ENCODE measurements at places on chromosomes 12 and 14.

DNA sequence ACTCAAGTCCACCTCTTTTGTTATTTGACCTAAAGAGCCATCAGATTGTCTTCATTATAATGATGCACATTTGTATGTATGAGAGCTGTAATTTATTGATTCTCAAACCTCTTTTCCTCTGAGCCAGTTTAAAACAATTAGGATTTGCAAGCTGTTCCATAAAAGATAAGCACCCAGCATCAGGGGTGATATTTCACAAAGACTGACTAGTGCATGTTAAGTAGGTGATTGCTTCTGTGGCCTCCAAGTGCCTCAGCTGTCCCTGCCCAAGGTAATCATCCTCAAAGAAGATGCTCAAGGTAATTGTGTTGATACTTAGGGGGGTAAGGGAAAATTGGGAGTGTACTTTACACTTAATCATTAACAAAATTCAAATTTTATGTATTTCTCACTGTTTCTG, 18.2 kb downstream of the CEP128 start:
- no peak for DNase-seq

DNA sequence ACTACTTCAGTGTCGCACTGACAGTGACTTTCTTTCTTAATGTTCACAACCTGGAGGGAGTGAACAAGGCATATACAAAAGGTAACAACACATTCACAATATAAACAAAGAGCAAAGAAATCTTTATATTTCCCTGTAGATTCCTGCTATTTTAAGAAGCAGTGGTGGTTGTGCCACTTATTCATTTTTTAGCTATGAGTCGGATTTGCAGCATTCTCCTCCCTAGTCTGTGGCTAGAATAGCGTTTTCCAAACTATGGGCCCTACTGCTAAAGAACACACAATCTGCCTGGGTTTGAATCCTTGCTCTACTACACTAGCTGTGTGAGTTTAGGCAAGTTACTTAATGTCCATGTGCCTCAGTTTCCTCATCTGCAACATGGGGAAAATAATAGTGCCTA, 18.6 kb upstream of the MDM1 start:
- no peak for DNase-seq

- DNase-seq, result peak; percentile 19
Observed at GRCh38 chr12:10771132-10771733, 31.2 kb downstream of the TAS2R7 start.

DNA sequence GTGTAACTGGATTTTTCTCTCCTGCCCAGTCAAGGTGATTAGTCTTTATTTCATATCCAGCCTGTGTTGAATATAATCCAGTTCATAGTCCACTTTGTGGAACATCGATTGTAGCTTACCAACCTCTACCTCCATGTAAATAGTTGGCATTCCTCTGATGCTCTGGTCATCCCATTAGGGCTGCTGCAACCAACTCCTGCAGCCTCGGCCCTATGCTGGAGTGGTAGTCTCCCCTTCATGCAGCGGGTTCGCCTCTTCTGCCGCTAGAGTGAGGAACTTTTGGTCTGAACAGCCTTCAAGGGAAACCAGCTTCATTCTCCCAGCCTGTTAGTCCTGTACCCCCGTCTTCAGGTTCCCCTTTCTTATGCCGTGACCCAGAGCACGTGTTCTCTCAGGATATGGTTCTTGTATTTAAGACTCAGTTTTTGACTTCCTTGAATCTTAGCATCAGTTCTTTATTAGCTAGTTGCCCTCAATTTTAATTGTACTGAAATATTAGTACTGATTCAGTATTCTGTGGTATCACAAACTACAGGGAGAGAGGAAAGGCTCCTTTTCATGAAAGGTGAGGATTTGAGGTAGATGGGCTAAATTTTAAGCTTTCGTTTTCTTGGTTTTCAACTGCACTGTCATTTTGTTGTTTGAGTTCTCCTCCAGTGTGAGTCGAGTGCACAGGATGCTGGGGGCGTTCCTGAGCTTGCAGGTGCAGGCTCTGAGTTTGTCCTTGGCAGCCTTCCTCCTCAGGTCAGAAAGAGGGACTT, 33.2 kb downstream of the ZNF664 start:
- no peak for DNase-seq

DNA sequence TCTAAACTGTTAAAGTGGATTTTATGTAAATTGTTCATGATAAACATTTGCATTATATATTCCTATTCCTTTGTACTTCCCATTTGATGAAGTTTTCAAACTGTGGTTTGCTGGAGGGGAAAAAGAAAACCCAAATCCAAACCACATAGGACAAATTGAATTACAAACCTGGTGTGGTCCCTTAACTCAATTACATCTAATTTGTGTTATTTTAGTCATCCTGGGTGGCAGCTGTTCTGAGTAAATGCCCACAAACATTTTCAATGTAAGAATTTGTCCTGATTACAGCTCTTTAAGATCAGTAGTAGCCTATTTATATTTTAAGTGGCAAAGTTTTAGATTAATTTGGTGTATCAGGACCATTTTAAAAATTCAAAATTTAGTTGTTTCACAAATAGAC, 153.9 kb downstream of the RAD51B start:
- no peak for DNase-seq

- no peak for DNase-seq
Observed at GRCh38 chr12:49750027-49750995, 9.0 kb downstream of the TMBIM6 start.

DNA sequence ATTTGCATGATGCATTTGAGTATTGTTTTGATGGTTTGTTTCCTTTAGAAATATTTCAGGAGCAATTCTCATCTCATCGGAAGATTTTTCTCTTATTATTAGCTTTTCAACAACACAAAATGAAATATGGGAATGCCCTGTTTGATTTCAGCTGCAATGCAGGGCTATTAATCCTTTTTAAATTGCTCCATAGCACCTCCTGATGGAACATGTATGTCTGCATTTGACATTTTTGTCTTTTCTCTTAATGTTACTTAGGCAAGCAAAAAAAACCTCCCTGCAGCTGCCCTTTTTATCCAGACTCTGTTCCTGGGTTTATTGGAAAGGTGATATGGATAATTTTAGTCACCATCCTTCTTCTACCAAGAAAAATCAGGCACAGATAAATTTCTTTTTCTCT, 895.8 kb downstream of the RPS29 start:
- DNase-seq, result peak; percentile 1

GRCh38 chr12:52464897-52465296, 8.7 kb downstream of the KRT6C start:
- no peak for DNase-seq

- DNase-seq, result no peak
Observed at GRCh38 chr12:92233346-92234015, 87.8 kb upstream of the BTG1 start.

DNA sequence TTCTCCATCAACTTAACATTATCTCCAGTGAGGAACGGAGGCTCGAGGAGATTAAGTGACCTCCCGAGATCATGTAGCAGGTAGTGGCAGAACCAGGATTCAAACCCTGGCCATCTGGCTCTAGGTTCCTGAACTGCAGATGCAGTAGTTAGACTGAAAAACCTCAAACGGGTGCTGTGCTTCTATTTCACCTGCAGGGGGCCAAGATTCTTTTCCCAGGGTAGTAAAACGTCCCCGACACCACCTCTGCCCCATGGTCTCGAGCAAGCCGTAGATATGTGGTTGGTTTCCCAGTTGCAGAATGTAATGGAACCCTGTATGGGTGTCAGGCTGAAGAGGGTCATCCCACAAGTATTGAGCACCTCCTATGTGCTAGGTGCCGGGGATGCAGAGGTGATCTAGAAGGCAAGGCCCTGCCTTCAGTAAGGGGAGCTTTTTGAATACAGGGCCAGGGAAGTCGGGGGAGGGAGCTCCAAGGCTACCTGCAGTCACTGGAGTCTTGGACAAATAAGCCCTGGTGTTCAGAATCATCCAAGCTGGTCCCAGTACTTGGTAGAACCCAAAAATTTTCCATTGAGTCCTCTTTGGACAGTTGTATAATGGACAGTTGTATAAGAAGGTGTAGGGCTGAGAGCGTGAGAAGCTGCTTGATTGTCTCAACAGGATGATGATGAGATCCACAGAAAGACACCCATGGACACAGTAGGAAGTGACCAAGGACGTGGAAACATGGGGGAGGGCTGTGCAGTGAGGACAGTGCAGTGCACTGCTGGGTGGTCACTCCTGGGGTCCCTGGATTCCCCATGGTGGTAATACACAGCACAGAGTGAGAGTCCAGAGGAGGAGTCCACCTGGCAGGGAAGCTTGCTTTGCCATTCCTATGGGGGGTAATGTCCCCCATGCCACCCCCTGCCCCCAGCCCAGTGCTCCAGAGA, 197.2 kb downstream of the CHST11 start:
- DNase-seq, result no peak

DNA sequence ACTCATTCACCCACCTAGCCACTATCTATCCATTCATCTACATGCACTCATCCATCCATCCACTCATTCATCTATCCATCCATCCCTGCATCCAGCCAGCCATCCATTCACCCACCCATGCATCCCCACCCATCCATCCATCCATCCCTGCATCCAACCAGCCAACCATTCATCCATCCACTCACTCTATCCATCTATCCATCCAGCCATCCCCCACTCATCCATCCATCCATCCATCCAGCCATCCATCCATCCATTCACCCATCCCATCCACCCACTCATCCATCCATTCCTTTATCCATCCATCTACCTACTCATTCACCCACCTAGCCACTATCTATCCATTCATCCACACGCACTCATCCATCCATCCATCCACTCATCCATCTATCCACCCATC, 73.1 kb downstream of the NOC4L start:
- DNase-seq, result no peak

DNA sequence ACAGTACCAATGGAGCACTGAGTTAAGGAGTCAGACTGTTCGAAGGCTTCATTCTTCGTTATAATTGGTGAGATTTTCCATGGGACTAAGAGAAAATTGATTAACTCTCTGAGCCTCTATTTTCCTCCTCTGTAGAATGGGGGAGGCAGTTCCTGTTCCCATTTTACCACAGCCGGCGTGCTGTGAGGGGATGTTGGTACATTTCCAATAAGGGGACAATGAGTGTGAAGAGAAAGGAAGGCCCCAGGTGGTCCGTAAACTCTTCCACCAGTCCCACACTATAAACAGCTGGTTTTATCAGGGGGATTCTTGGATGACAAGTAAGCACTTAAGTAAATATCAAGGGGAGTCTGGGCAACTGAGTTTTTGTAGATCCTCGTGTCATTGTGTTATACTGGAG, 109.9 kb downstream of the DAD1 start:
- no peak for DNase-seq

DNA sequence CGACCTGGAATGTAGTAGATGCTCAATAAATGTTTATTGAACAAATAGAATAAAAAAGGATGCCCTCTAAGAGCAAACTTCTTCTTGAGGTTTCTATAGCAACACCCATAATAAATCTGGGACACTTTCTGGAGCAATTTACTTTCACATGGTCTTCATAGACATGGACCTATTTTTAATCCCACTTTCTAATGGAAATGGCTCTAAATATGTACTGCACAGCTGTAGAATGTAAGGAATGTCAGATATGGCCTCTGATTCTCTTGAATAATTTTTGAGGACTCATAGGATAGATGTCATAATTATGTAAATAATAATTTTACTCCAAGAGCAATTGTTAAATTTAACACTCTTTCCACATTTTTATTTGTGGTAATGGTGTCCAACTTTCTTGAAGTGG, 133.5 kb upstream of the DAAM1 start:
- no peak for DNase-seq

DNA sequence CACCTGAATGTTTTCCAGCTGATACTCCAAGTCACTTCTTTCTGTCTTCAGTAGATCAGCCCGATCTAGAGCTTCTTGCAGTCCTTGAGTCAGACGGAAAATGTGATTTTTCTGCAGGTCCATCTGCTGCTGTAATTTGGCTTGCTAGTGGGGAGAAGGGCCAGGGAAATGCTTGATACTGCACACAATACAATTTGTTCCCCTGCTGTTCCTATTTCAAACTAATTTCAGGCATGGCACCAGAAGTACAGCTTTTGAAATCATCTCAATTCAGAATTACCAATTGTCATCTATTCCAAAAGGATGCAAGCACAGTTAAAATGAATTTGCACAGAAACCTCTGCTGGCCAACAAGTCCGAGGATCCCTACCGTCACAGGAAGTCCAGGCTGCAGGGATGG, 53.4 kb downstream of the PRKAB1 start:
- DNase-seq, result no peak

GRCh38 chr14:103517174-103517566, 5.5 kb downstream of the CKB start:
- no peak for DNase-seq

- DNase-seq, result no peak
Observed at GRCh38 chr12:54258201-54258681, 21.7 kb downstream of the CBX5 start.

DNA sequence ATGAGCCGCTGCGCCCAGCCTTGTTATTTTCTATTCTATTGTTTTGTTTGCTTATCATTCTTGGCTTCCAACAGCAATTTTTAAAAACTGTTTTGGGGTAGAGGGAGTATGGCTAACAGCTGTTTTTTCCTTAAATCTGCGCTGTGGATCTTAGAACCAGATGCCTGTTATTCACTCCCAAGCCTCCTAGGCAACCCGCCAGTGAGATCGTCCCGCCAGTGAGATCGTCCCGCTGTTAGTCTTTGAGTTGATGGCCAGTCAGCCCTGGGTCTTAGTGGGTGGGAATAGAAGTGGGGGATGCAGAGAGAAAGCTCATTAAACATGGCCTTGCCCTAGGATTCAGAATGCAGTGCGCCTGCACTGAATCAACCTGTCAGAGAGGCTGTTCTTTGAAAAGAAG, 67.3 kb upstream of the BICD1 start:
- DNase-seq, result no peak

DNA sequence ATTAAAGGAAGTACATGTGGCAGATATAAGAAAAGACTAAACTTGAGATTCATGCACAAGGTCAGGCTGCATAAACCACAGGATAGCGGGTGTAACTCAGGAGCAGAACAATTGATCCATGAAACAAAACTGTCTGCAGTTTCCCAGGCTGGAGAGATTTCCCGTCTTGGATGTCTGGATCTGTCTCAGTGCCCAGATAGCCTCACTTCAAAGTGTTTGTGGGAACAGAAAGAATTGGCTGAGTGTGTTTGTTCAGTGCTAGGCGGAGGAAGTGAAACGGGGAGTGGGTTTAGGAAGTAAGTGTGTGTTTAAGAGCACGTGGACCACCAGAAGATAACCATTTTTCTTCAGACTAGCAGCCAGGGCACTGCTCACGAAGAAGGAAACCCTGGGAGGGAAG, 1.4 kb upstream of the RNASE10 start:
- DNase-seq, result no peak

GRCh38 chr12:106226884-106227640, 20.8 kb downstream of the CKAP4 start:
- peak; percentile 48 for DNase-seq

DNA sequence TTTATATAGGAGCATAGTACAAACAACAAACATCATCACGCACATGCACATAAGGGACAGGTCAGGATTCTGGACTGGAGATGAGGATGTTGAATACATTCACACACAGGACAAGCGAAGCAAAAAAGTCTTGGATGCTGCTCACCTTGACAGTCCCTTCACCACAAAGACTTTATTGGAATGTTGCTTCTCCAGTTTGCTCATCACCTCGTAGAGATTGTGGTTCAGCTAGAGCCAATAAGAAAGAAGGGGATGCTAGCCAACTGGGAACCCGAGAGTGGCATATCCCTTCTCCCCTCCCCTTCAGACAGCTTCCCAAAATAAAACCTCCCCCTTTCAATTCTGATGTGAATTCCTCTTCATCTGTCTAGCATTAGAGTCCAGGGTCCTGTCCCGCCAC, 25.4 kb upstream of the SMAGP start:
- DNase-seq, result no peak

Data from NCI-H1105 (cell line).